ENCODE measurements at places on chromosomes 1 and 21.
A peak's percentile ranks its signal among the peaks of the same experiment; 100 is the strongest.

DNA sequence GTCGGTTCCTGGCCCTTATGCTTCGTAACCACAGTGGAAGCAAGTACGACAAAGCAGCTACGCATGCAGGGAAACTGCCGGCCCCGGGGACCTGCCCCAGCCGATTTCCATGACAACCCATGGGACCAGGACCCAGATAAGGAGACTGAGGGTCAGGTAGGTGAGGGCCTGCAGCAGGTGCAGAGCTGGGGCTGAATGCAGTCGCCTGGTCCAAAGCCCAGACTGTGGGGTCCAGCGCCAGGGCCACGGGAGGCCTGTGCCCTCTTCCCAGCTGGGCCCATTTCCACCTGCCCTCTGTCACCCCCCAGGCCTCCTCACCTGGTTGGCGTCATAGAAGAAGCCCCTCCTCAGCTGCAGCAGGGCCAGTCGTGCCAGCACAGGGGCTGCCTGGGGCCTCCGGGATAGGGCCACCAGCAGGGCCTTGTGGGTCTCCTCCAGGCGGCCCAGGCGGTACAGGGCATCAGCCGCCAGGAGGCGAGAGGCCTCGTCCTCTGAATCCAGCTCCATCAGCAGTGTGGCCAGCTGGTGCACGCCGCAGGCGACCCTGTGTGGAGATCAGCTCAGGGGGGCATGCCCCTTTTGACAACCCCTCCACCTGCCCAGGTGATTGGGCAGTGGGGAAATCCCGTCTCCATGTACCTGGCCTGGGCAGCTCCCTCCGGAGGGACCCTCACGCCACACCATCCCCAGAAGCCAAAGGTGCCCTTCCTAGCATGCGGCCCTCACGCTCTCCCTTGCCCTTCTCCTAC, 14.2 kb downstream of the TTC34 start:
- peak; percentile 13 for DNase-seq

GRCh38 chr1:163187849-163188248, 14.9 kb downstream of the RGS5 start:
- DNase-seq: no peak

DNA sequence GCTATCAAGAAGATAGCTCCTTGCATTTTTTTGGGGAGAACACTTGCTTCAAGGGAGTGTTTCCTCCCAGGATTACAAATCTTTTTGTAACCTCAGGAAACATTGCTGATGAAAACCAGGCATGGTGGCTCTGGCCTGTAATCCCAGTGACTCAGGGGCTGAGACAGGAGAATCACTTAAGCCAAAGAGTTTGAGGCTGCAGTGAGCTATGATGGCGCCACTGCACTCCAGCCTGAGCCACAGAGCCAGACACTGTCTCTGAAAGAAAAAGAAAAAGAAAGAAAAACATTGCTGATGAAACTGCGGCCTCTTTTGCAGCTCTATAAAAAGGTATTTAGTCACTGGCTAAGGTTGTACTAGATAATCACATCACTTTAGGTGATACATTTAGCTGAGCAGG, 7.3 kb downstream of the RNU1-2 start:
- DNase-seq: no peak

DNA sequence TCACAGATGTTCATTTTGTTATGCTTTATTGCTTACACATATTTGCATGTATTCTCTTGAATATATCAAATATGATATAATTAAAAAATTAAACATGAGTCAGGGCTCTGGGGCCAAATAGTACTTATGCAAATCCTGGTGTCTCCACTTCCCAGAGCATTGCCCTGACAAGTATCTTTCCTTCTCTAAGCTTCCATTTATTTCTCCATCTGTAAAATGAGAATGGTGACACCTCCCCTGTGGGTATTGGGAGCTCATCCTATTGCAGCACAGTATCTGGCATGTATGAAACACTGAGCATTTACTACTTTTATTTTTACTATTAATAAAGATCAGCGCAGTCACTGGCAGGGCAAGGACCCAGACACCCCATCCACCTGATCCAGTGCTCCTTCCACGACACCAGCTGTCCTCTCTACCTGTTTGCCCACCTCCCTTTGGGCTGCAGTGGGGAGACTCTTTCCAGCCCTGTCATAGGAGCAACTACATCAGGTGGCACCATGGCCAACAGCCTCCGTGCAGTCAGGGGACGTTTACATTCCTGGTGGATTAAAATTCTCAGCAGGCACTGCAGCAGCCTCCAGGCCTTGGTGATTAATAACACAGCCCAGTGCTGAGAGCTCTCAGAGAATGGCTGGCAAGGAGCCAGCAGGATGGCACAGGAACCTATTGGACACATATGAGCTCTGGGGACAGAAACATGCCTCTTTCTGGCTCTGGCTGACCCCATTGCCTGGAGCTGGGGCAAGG, 113.0 kb downstream of the DMRTB1 start:
- DNase-seq: no peak

DNA sequence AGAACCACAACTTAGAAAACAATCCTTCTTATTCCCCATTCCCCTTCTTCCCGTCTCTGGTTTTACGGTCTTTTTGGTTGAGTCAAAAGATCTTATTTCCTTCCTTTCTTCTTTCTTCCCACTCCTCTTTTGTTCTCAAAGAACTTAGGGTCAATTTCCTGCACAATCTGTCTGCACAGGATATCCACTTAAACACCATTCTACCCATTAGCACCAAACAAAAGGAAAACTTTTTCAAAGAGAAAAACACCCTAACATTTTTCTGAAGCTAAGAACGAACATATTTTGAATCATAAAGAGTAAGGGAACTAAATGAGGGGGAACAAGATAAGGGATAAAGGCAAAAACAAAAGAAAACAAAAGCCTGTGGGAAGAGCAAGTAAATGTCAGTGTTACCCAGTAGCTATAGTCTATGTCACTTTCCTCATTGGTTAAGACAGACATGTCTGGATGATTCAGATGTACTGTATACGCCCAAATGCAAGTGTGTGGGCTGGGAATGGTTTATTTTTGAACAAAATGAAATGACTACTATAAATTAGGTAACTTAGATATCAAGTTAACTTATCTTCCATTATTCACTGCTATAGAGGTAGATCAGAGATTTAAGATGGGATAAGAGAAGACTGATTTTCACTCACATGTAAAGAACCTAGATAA, 59.9 kb downstream of the TOR3A start:
- DNase-seq: no peak

Measured in GM12892 (cell line).